ENCODE measurements at places on chromosomes 1 and 21.

GRCh38 chr1:208756339-208756981 is 512.3 kb upstream of the PLXNA2 start:
- DNase-seq: no peak

DNA sequence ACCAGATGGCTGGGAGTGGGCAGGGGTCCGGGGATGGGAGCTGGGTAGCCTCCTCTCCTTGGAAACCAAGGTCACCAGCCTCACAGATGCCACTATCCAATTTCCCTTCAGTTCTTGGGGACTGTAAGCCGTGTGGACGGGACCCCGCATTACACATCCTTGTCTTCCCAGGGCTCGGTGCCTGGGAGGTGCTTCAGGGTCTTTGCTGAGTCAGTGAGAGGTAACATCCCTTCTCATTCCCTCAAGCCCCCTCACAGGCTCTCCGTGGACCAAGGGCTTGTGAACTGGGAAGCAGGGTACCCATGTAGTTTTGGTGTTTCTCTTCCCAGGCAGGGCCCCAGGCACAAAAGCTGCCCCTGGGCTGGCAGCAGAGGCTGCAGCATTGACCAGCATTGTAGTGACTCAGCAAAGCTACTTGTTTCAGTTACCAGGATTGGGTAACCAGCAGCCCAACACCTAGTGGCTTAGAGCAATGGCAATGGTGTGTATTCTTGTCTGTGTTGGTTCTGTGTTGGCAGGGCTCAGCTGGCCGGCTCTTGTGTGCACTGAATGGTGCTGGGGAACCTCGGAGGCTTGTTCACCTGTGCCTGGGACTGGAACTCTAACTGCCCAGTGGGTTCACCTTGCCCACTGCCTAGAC is 24.6 kb upstream of the PCBP3 start:
- DNase-seq: no peak

DNA sequence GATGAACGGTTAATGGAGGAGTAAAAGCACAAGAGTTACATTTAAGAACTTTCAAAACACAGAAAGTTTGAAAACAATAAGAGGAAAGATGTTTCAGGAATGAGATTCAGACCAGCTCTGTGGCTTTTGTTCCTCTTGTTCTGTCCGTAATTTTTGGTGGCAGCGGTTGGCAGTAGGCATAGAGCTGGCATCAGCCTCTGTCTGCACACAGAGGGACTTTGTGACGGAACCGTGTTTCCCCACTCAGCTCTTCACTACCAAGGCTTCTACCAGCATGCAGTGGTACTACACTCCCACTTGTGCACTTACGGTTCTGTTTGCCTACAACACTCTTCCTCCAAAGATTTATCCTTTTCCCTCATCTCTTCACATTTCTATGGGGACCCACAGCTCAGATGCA is 212.8 kb downstream of the DSCAM start:
- no peak for DNase-seq

GRCh38 chr1:218948446-218948845 is 225.2 kb upstream of the LYPLAL1 start:
- no peak for DNase-seq

DNA sequence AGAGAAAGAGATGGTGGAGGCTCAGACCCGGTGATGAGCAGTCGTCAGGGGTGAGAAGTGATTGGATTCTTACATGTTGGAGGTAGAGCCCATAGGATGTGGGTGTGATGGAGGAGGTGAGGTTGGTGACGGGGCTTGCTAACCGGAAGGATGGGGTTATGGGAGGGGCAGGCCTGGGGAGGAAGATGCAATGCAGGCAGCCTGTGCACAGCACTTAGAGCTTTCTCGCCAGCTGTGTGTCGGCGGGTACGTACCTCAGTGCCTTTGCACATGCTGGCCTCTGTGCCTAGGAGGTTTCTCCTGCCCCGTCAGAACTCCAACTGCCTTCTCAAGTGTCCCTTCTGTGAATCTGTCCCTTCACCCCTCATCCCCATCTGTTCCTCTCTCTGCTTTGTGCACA is 2.9 kb upstream of the BSND start:
- no peak for DNase-seq

- DNase-seq: no peak
These were observed 17.5 kb upstream of the CLDN8 start for GRCh38 chr21:30233228-30234020.

DNA sequence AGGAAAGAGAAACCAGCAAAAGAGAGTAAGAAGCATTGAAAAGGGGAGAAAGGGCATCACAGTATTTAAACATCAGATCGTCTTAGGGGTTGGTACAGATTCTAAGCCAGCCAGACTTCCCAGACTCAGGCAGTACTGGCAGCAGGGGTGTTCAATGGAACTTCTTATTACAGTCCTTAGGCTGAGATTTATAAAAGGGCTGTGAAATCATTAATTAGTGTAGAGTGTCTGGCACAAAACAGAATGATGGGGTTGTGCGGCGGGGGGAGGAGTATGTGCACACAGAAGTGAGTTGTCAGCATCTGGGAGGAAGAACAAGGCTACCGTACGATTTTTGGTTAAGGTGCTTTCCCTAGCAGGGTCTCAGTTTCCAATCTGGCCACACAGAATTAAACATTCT is 38.2 kb downstream of the ARHGEF11 start:
- DNase-seq: no peak

DNA sequence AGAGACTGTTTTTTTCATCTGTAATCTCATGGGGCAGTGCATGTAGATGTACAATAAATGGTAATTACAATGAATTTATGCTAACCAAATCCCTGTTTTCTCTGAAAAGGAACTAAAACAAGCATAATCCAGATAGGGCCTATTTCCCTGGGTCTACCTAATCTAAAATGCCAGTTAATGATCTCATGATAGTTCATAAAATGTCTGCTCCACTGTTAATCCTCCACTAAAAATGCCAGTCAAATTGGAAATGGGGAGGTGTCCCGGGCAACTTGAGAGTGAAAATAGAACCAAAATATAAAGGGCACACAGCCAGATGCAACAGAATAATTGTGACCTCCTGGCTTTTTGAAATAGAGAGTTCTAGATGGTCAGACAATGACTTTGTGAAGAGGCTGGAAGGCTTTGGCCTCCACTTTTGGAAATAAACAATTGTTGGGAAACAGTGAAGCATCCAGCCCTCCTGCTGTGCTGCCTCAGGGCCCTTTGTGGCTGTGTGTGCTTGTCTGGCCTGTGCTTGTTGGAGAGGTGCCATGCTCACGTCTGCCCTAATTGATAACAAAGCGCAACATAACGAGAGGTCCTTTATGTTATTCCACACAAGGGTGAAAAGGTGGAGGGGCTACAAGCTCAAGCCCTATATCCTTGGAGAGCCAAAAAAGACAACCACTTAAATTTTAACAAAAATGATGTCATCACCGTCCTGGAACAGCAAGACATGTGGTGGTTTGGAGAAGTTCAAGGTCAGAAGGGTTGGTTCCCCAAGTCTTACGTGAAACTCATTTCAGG is 97.7 kb downstream of the ATP5PO start:
- no peak for DNase-seq

DNA sequence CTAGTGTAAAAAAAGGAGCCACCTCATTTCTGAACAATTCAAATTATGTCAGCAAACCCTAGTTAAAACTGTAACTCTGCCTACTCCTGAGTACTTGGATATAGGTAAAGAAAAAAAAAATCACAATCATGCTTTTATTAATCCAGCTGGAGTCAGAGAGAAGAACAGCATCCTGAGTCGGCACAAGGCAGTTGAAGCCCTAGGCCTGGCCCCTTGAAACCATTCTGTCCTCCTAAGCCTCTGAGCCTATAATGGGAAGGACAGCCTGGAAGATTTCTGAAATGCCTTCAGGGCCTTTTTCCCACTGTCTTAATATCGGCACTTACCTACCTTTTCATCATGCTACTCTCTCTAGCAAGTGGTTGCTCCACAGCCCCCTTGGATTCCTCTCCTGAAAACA is 32.5 kb downstream of the CDC42BPA start:
- no peak for DNase-seq

DNA sequence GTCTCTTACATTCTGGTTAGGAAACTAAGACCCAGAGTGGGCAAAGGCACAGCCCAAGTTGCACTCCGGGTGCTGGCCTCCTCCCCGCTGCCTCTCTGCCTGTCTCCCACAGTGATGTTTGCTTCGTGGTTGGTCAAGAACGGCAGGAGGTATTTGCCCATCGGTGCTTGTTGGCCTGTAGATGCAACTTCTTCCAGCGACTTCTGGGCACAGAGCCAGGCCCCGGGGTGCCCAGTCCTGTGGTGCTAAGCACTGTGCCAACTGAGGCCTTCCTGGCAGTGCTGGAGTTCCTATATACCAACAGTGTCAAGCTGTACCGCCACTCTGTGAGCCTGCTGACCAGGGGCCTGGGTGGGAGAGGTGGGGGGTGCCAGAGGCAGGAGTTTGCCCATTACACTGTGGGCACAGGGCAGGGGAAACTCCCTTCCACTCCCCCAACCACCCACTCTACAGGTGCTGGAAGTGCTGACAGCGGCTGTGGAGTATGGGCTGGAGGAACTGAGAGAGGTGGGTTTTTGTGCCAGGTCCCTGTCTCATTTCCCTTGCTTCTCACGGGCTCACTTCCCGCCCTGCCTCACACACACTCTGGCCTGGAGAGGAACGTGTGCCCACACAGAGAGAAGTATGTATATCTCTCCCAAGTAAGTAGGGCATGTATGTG is 1.9 kb downstream of the BTBD19 start:
- DNase-seq: no peak

DNA sequence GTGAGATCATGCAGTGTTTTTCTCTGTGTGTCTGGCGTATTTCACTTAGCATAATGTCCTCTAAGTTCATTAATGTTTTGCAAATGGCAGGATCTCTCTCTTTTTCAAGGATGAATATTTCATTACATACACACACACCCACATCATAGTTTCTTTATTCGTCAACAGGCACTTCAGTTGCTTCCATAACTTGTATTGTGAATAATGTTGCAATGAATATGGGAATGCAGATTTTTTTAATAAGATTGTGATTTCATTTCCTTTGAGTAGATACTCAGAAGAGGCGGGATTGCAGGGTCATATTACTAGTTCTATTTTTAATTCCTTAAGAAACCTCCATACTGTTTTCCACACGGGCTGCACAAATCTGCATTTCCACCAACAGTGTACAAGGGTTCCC is 134.0 kb downstream of the CLEC20A start:
- DNase-seq: no peak

GRCh38 chr1:208224192-208224713 is 19.9 kb downstream of the PLXNA2 start:
- no peak for DNase-seq

DNA sequence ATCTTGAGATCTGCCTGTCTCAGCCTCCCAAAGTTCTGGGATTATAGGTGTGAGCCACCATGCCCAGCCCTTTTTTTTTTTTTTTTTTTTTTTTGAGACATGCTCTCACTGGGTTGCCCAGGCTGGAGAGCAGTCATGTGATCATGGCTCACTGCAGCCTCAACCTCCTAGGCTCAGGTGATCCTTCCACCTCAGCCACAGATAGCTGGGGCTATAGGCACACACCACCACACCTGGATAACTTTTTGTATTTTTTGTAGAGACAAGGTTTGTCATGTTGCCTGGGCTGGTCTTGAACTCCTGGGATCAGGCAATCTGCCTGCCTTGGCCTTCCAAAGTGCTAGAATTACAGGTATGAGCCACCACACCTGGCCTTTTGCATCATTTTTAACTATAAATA is 17.7 kb upstream of the PRRC2C start:
- no peak for DNase-seq

GRCh38 chr21:38784458-38785266 is 21.1 kb upstream of the ETS2 start:
- no peak for DNase-seq

DNA sequence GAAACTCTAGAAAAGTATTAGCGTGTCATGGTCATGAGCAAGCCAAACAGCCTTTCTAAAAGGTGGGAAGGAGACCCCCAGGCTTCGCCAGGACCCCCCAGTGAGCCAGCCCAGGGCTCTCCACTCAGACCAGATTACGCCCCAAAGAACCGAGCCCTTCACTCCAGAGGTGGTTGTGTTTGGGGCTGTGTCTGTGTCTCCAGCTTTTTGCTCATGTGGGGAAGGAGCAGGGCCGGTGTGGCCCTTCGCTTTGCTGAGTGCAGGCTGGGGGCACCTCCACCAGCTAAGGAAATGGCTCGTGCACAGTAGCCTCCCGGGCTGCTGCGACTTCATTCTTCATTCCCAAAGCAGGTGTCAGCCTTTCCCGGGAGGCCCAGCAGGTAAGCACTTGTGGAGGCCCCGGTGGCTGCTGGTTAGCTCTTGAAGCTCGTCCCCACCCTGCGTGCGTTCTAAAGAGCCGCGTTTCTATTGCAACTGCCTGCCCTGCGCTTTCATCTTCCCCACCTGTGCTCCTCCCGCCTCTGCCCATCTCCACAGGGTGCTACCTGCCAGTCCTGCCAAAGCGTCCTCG is 531 bp downstream of the TSPEAR start:
- DNase-seq: no peak

DNA sequence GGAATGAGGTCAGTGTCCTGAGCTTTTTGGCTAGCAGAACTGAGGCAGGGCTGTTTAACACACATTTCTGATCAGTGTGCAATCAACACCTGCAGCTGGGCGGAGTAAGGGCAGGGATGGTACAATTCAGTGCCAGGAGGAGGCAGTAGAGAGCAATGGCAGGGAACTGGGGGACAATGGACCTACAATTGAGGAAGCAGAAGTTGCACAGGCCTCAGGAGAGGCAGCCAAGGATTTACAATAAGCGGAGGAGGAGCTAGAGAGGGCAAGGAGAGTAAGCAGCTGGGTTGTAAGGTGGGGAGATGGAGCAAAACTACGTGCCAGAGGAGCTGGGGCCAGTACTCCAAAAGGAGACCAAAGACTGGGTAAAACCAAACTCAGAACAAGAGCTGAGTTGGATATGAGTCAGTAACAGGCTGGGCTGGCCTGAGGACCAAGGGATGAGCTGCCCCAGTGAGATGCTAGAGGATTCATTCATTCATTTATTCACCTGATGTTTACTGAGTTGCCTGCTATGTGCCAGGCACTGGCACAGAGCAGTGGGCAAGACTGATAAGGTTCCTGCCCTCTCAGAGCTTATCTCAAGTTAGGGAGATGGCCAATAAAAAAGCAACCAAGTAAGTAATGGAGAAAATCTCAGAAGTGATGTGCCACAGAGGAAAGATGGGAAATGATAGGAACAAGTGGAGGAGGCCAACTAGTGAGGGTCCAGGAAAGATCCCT is 10.4 kb upstream of the GALE start:
- DNase-seq: peak; percentile 62

GRCh38 chr1:232991238-232991637 is 40.8 kb downstream of the NTPCR start:
- no peak for DNase-seq

DNA sequence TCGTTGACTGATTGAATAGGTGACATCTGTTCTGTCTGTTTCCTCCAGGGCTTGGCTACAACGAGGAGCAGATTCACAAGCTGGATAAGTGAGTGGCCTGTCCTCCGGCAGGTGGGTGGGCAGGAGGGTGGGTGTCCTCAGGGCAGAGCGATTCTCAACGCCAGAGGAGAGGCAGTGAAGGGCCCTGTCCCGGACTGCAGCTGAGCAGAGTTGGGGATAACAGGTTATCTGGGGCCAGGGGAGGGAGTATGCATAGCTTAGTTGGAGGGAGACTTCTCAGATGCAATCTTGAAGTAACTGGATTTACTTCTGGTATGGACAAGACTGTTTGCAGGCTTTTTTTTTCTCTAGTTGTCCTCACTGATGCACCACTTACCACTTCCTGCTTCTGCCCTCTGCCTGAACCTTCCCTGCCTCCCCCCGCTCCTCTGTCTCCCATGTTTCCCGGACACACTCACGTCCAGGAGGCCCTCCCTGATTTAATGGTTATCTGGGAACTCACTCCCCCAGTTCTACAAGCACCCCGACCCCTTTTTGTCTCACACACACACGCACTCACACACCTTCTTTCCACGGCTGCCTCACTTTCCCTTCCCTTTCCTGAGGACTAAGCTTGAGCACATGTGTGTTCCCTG is 16.4 kb upstream of the RASSF5 start:
- DNase-seq: no peak

GRCh38 chr1:32876341-32877210 is 5.9 kb upstream of the FNDC5 start:
- no peak for DNase-seq
